ENCODE measurements at places on chromosomes 2 and 18.

- DNase-seq, result no peak
These were observed 247.6 kb downstream of the RDH14 start for GRCh38 chr2:18312818-18313217.

DNA sequence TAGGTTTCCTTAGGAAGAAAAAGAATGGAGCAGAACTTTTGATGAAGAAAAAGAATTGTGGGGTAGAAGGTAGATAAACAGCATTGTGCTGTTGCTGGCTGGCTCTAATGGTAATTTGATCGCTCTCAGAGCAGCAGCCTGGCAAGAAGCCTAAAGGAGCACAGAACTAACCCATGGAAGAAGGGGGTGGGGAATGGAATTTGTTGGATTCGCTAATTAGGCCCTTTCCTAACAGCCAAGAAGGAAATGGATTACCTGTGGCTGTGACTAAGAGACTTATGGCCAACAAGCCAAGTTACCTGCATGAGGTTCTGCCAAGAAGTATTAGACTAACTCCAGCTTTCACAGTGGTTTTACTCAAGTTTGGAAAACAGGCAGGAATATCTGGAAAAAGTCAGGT is 210.6 kb downstream of the IKZF2 start:
- no peak for DNase-seq

- no peak for DNase-seq
These were observed 143.7 kb upstream of the SYT4 start for GRCh38 chr18:43420950-43421349.

- no peak for DNase-seq
These were observed 31.9 kb upstream of the SOCS6 start for GRCh38 chr18:70256994-70257393.

Data from activated naive CD4-positive, alpha-beta T cell treated with anti-CD3 and anti-CD28 coated beads, Interleukin-2, amount 50 U/mL, for 16 hours (primary cell).